Stimulated activated CD8-positive, alpha-beta memory T cell treated with anti-CD3 and anti-CD28 coated beads, Interleukin-4, amount 100 ng/mL, for 48 hours (primary cell): ENCODE measurements at places on chromosomes 13 and 19.

DNA sequence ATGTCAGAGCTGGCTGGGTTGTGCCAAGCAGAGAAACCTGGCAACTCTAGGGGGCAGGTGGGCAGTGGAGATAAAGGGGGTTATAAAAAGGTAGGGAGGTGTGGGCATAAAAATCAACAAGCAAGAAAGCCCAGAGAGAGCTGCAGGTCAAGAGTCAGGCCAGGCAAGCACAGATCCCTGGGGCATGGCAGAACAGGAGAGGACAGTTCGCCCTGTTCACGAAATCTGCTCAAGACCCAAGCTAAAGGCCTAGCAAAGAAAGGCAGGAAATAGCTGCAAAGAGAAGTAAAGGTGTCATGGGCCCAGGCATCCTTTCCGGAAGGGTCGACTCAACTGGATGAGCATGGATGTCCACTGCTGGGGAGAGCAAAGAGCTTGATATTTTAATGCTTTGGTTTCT lies 3.4 kb downstream of the MBNL2 start:
- no peak for DNase-seq

- DNase-seq, result no peak
Observed at GRCh38 chr13:46374710-46375109, 12.3 kb downstream of the RUBCNL start.

- peak; percentile 89 for DNase-seq
Observed at GRCh38 chr19:6632002-6632621, 37.8 kb downstream of the TNFSF14 start.

DNA sequence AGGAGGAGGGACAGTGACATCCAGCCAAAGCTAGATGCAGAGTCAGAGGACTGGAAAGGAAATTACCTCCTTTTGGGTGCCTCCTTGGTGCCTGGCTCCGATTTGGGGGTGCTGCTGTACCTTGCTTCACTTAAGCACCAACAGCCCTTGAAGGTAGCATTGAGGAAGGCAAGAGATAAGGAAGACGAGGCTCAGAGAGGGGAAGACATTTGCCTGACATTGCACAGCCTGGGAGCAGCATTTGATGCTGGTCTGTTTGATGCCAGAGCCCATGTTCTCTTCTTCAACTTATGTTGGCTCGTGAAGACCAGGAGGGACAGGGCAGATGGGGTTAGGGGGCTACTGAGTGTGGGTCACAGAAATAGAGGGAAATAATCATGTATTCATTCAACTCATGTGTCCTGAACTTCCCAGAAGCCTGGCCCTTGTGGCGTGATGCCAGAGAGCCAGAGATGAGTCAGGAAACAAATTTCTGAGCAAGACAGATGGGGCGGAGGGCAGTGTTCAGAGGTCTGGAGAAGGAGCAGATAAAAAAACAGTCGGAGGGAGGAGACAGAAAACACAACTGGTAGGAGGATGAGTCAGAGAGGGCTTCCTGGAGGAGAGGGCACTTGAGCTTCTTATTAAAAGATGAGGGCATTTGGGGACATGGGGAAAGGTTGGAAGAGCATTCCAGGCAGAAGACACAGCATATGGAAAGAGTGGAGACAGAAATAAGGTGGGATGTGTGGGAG lies 3.0 kb upstream of the C19orf81 start:
- no peak for DNase-seq

GRCh38 chr19:55028757-55029156 lies 9.3 kb downstream of the GP6 start:
- DNase-seq, result no peak

GRCh38 chr13:99590519-99591011 lies 89.3 kb downstream of the TM9SF2 start:
- no peak for DNase-seq

DNA sequence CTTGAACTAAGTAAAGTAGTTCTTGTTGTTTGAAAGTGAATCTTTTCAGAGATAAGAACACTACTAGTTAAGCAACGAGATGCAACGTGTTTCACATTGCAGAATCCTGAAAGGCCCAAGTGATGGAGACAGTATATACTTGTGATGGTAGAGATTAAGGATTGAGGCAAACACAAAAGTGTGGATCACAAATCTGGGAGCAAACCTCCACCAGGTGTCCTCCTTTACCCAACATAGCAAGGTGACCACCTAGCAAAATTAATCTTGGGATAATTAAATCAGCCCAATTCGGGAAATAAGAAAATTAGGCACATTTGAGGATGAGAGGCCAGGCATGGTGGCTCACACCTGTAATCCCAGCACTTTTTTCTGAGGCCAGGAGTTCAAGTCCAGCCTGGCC lies 563.9 kb downstream of the DACH1 start:
- no peak for DNase-seq

GRCh38 chr13:39451301-39451700 lies 151.7 kb downstream of the LHFPL6 start:
- DNase-seq, result no peak

GRCh38 chr19:46107371-46107770 lies 17.1 kb downstream of the IGFL3 start:
- no peak for DNase-seq
